Chondrocyte (in vitro differentiated cells): ENCODE measurements at places on chromosomes 7 and 10. TPM values are rescaled to one million over a fixed set of nuclear protein-coding genes. Genes with fewer than 3 reads are reported as not detected.

DNA sequence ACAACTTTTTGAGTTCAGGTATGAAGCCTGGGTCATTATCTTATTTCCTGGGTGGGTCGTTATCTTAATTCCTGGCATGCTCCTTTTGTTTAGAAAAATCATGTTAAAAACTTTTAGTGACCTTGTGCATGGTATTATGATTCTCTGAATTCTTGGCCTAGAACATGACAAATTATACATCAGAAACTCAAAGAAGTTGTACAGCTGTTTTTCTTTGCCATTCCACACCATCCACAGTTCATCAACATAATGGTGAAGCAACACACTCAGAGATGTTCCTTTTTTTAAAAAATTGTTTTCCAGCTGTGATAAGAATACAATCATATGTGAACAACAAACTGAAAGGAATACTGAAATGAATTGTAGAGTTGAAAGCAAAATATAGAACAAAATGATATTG lies 149.2 kb upstream of the SEMA3D start:
- DNase-seq = no peak
- H3K4me1 ChIP-seq = peaks cover 5% of the 10 kb centered on the region
- H3K4me3 ChIP-seq = no peak overlapping the region
- no peaks in the 10 kb centered on the region for H3K27me3 ChIP-seq
- H3K36me3 ChIP-seq = no peaks in the 10 kb centered on the region

GRCh38 chr7:47944536-47945260 lies 3.6 kb downstream of the PKD1L1 start:
- H3K36me3 ChIP-seq = no peaks in the 10 kb centered on the region
- no peak for DNase-seq
- H3K4me1 ChIP-seq = peaks cover 64% of the 10 kb centered on the region

GRCh38 chr10:46052791-46053375 lies 6.8 kb upstream of the MSMB start:
- no peak overlapping the region for H3K4me3 ChIP-seq
- peaks cover 14% of the 10 kb centered on the region for H3K27me3 ChIP-seq
- H3K36me3 ChIP-seq = no peaks in the 10 kb centered on the region
- no peak overlapping the region for H3K27ac ChIP-seq

The ZPBP gene
- not detected in 3 replicates for total RNA-seq

The GPR26 gene
- total RNA-seq = not detected in 3 replicates

GRCh38 chr10:34808801-34809745 lies 6.0 kb downstream of the PARD3 start:
- no peaks in the 10 kb centered on the region for H3K27me3 ChIP-seq
- peaks cover 49% of the 10 kb centered on the region for H3K4me1 ChIP-seq
- H3K27ac ChIP-seq = peak overlapping the region; percentile 92
- DNase-seq = no peak
- peak overlapping the region; percentile 68 for H3K4me3 ChIP-seq

The C7orf33 gene
- total RNA-seq = not detected in 3 replicates
